ENCODE measurements at places on chromosomes 4 and X.
A peak's percentile ranks its signal among the peaks of the same experiment; 100 is the strongest.

GRCh38 chr4:168361365-168362024 lies 42.9 kb upstream of the DDX60 start:
- DNase-seq: no peak

- no peak for DNase-seq
Observed at GRCh38 chr4:7778510-7779431, 160.9 kb downstream of the AFAP1 start.

DNA sequence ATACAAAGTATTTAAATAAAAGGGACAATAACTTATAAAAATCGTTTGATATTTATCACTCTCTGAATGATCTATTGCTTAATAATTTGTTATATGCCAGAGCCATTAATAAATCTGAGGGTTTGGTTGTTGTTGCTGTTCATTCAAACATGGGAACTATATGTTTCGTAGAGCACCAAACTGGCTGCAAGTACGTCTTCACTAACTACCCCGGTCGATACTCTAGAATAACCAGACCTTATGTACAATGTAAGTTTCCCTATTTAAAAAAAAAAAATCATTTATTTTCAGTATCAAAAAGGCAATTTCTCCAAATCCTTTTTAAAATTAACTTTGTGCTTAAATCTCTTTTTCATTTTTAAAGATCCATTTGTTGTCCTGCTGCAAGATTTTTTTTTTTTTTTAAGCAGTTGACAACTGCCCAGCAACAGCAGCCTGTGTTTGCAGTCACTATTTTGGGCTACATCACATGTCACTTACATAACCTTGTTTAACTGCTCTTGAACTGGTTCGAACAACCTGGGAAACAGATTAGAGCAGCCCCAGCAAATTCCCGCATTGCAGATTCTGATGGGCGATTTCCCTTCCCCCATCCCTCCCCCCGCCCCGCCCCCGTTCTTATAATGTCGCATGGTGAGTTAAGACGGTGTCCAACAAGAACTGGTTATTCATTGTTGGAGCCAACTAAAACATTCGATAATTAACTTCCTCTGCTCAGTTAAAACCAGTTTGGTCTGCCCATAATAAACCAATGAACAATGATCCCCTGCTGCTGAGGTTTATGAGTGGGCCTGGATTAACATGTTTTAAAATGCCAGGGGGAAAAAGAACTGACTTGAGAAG lies 238.9 kb downstream of the NR3C2 start:
- no peak for DNase-seq

DNA sequence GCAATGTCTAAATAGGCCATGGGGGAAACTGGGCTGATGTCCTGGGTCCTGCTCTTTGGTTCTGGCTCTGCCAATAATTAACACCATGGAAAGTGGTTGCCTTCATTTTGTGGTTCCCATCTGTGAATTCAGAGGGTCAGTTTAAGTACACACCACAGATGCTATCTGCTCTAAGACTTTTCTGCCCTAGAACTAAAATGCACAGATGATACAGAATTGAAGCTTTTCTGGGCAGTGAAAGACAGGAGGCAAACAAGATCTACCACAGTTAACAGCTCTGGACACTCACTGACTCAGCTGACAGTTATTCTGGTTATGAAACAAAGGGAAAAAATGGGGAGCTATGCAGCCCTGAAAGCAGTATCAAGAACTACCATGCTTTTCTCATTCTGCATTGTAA lies 37.3 kb downstream of the APBB2 start:
- DNase-seq: no peak

DNA sequence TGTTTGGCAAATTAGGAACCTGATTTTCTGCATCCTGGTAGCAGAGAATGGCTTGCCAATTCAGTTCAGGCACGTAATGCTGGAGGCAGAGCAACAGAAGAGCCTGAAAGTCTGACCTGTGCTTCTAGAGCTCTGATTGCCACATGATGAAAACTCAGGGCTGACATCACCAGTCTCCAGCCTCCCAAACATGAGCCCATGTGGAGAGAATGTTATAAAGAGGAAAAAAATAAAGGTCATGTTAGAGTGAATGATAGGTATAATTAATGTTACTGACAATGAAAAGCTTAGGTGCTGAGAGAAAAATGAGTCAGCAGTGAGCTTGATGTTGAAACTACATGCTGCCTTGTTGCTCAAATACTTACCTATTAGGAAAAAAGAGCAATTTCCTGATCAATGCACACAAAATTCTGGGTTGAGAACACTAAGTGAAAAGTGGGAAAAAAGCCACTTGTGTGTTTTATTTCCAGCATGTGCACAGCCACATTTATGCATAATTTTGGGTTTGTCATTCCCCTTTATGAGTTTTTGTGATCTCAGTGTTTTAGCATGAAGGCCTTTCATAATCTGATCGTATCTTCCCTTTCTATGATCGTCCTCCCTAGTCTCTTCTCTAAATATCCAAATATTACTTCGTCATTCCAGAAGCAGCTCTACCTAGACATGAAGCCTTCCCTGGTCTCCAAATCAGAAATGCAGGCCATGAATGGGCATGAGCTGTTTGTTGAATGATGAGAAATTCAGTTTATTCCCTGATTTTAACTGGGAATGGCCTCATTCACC lies 113.3 kb upstream of the CPEB2 start:
- no peak for DNase-seq

- DNase-seq: no peak
Observed at GRCh38 chr4:121138039-121138825, 25.9 kb downstream of the TNIP3 start.

DNA sequence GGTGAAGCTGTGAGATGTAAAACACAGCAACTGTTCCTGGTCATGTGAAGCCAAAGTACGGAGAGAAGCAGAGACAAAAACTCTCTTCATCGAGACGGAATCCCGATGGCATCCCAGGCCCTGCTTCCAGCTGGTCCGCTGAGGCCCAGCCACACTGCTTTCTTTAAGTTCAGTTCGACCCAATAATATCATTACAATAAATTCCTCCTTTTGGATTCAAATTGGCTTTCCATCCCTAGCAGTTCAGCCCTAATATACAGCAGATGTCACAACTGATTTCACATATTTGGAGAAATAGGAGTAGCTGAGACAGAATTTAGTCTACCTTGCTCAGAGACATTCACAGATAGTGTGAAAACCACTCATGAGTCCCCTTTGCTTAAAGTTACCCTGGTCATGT lies 98.3 kb upstream of the SPRY1 start:
- no peak for DNase-seq

- DNase-seq: no peak
Observed at GRCh38 chr4:185886832-185887524, 75.0 kb upstream of the SORBS2 start.

GRCh38 chr4:22458098-22458497 lies 57.8 kb downstream of the ADGRA3 start:
- DNase-seq: no peak

- no peak for DNase-seq
Observed at GRCh38 chr4:92091335-92091734, 212.4 kb upstream of the GRID2 start.

- DNase-seq: no peak
Observed at GRCh38 chrX:111348429-111348828, 63.6 kb downstream of the DCX start.

- peak; percentile 4 for DNase-seq
Observed at GRCh38 chrX:40581336-40581920, 658 bp downstream of the ATP6AP2 start.

GRCh38 chr4:94410678-94411206 lies 41.0 kb upstream of the PDLIM5 start:
- no peak for DNase-seq

GRCh38 chrX:26586570-26586969 lies 370.6 kb downstream of the MAGEB5 start:
- DNase-seq: no peak

All from T-helper 9 cell (primary cell).